ENCODE measurements at places on chromosomes 2 and 18.

GRCh38 chr2:219304223-219304622, 5.0 kb downstream of the PTPRN start:
- no peak for DNase-seq

GRCh38 chr2:8505311-8505920, 176.4 kb upstream of the ID2 start:
- no peak for DNase-seq

DNA sequence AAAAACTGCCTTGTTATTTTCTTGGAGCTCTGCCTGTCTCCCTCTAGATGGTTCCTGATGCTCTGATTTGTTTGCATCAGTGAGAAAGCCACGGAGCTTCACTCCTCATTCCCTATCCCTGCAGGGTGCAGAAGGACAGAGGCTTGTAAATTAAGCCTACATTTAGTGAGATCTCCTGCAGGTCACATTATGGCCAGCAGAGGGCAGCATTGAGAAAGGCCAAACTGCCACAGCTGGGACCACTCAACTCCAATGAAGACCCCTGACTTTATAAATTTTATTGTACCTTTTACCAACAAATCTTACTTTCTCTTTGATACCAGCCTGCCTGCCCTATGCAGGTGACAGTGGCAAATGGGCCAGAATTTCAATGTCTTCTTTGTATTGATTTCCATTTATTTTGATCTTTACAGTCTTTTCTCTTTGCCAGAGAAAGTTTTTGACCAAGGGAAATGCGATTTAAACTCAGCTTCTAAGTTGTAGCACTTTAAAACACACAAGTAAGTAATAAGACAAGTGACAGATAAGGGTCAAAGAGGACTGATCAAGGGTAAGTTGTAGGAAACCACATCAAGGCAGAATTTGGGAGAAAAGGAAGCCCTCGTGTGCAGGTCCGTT, 1029.1 kb upstream of the KLHL29 start:
- no peak for DNase-seq

- no peak for DNase-seq
Observed at GRCh38 chr18:80194874-80195570, 52.3 kb downstream of the PARD6G start.

DNA sequence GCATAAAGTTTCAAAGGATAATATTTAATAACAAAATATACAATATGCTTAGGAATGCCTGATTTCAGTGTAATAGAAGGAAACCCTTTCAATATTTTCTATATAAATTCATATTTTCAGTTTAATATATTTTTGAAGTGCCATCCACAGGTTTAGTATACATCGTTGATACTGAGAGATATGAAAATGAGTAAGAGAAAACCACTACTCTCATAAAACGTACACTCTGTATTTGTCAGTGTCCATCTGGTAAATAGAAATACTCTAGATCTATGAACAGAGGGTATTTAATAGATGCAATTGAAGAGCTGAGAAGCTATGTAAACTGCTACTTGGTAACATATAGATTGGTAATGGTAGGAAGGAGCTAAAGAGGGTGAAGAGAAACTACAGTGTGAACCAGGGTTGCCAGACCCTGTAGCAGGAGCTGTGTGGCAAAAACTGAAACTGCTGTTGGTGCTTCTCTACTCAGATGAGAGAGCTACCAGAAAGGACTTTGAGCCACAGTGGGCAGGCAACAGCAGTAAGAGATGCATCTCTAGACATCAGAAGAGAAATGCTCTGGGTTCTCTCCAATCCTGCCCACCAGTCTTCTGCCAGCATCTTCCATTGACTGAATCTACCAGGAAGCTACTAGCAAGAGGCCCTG, 187.4 kb downstream of the CCDC102B start:
- DNase-seq, result no peak

DNA sequence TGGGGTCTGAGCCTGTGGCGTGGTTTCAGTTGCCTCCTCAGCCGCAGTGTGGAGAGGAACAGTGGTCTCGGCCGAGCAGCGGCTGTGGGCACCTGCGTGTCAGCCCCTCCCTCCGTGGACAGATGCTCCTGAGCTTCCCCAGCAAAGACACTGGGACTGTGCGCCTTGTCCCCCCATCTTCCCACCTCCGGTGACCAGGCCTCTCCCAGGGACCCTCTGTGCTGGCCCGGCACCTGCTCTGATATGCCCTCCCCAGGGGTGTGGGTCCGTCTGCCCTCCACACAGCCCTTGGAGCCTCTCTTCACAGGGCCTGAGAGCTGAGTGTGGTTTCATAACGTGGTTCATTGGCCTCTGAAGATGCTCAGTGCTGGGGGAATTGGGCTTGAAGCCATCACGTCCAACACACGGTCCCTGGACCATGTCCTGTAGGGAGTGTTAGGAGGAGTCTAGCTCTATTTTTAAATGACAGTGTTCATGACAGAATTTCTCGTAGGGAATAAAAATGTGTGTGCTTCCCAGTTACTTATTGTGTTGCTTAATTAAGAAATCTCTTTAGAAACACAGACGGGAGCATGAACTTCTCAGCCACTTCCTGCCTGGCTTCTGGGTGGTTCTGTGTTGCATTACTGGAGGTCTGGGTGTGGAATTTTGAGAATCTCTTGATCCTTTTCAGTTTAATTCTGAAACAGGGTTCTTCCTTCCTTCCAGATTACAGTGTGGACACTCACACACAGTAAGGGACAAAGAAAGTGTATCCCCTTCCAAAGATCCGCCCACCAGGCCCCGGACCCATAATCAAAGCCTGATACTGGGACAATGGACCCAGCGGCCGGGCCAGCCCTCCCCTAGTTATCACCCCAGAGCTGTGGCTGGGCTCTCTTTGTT, 110.7 kb downstream of the NFATC1 start:
- DNase-seq, result no peak

GRCh38 chr18:24426398-24427294, at the start of gene IMPACT:
IMPACT (plus strand) TSS chr18:24426670; CDS start chr18:24426757, 87 bp downstream.
- DNase-seq, result peak; percentile 35

- DNase-seq, result no peak
Observed at GRCh38 chr2:18049325-18049724, 170.9 kb downstream of the KCNS3 start.

- no peak for DNase-seq
Observed at GRCh38 chr2:187451510-187451909, 3.5 kb upstream of the CALCRL start.

- no peak for DNase-seq
Observed at GRCh38 chr2:195488567-195488966, 168.5 kb upstream of the SLC39A10 start.

- DNase-seq, result no peak
Observed at GRCh38 chr18:48364146-48364545, 45.0 kb downstream of the ZBTB7C start.

DNA sequence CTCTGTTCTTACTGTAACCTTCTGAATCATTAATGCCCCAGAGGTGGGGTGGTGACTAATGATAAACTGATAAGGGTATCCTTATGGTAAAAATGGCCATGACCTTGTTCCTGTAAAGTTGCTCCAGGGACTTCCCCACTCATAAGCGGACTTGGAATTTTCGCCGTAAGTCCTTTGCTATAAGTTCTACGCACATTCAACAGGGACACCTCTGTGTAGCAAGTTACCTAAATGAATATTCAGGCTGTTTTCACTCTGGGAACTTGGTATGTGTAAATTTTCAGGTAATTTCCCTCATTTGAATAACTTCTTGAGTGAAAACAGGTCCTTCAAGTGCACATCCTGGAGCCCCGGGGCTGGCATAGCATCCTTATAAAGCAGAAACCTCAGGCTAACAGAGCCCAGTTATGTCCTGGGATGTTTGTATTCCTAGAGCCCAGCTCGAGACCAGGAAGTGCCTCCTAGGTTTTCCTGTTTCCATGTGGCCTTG, 9.4 kb upstream of the AGFG1 start:
- DNase-seq, result no peak

GRCh38 chr2:920573-920972, 30.1 kb upstream of the SNTG2 start:
- DNase-seq, result no peak

DNA sequence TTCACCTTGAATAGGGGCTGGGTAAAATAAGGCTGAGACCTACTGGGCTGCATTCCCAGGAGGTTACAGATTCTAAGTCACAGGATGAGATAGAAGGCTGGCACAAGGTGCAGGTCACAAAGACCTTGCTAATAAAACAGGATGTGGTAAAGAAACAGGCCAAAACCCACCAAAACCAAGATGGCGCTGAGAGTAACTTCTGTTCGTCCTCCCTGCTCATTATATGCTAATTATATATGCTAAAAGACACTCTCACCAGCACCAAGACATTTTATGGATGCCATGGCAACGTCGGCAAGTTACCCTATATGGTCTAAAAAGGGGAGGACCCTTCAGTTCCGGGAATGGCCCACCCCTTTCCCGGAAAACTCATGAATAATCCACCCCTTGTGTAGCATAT, 711.5 kb upstream of the KLHL29 start:
- no peak for DNase-seq

DNA sequence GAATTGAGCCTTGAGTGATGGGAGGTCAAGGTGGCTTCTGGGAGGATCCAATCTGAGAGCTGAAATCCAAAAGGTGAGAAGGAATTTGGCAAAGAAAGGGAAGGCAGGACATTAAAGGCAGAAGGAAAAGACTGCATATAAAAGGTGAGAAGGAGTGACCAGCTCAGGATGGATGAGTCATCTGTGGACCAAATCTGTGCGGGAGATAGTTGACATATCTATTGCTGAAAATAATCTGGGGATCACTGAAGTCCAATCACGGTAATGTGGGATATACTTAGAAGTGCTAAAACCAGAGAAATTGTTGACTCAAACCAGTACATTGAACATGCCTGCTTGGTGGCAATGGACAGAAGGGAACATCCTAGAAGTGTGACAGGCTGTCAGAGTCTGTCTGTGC, 8.0 kb upstream of the PTPN4 start:
- DNase-seq, result no peak

- no peak for DNase-seq
Observed at GRCh38 chr2:210681491-210681890, 125.1 kb downstream of the CPS1 start.

GRCh38 chr2:17497718-17498117, 20.5 kb downstream of the RAD51AP2 start:
- no peak for DNase-seq

GRCh38 chr18:78639006-78639950, 340.3 kb upstream of the SALL3 start:
- no peak for DNase-seq

GRCh38 chr18:48142994-48143393, 212.5 kb upstream of the SMAD2 start:
- no peak for DNase-seq

DNA sequence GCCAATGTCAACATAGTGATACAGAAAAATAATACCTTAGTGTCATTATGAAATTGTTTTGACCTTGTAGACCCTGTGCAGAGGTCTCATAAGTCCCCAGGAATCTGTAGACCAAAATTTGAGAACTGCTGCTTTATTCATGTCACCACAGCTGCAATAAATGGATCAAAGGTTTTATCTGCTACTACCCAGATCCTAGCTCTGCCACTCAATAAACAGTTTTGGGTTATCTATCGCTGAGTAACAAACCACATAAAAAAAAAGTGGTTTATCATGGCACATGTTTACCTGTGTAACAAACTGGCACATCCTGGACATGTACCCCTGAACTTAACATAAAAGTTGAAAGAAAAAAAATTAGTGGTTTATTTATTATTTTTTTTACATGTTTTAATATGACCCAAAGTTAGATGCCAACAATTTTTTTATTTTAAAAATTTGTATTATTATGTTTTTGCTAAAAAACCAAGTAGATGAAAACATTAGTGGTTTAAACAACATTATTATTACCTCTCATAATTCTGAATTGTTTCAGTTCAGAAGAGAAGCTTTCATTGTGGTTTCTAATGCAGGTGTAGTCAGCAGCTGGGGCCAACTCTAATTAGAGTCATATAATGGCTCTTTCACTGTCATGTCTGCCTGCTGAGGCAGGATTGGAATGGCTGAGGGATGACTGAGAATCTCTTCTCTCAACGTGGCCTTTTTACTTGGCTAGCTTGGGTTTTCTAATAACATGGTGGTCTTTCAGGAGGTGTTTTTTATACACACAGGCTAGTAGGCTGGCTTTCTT, 103.3 kb upstream of the SLC38A11 start:
- DNase-seq, result no peak

GRCh38 chr2:160394153-160394552, 99.5 kb downstream of the RBMS1 start:
- no peak for DNase-seq

All from smooth muscle cell of the brain vasculature (primary cell).